ENCODE measurements at places on chromosomes 6 and 20.
A peak's percentile ranks its signal among the peaks of the same experiment; 100 is the strongest.

DNA sequence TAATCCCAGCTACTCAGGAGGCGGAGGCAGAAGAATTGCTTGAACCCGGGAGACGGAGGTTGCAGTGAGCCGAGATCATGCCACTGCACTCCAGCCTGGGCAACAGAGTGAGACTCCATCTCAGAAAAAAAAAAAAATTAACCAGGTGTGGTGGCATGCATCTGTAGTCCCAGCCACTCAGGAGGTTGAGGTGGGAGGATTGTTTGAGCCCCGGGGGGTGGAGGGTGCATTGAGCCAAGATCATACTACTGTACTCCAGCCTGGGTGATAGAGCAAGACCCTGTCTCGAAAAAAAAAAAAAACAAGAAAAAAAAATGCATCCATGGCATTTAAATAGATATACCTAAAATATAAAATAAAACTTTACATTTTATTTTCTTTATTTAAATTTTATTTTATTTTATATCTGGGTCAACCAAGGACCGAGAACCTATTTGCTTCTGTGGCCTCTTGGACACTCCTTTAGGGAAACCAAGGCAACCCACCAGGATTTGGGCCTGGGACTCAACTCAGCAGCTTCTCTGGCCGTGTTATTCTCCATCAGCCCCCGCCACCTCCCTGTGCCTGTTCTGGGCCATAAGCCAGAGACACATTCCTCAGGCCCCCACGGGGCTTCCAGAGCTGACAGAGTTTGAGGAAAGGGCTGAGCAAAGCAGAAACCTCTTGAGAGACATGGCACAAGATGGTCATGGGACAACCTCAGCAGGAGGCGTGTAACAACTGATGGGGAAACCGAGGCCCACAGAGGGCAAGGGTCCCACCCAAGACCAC lies 6.2 kb downstream of the SNTA1 start:
- DNase-seq = no peak

- DNase-seq = no peak
Observed at GRCh38 chr6:157593596-157593995, 212.6 kb downstream of the ZDHHC14 start.

DNA sequence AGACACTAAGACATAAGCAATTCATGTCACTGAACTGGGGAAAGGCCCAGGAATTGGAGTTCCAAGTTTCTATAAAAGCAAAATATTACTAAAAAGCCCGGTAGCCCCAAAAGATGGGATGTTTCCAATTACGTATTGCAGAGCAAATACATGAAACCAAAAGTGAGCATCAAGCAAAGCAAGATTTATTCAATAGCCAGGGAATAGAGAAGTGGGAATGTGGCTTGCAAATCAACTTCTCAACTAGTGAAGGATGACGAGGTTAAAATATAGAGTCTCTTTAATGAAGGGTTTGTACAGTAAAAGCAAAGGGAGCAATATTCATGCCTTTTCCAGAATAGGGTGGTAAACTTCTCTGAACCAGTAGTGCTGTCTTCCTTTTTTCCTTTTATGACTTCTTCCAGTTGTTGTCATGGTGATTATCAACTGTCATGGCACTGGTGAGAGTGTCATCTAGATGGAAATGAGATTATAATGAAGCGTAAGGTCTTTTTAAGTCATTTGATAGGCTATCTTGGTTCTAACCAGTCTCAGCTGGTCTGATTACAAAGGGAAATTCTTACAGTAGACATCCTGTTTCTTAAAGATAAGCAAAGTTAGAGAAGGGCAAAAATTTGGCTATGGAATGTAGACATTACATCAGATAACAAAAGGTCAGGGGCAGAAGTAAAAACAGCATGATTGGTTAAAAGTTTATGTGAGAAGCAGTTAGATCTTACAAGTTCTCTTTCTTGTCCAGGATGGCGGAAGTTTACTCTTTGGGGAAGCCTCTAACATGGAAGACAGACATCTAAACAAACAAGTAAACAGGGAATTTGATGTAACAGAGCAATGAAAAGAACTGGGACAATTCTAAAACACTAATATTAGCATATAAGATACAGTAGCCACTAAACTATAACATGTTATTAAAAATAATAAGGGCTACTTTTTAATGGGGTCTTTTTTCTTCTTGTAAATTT lies 96.9 kb downstream of the TBX18 start:
- DNase-seq = no peak

- no peak for DNase-seq
Observed at GRCh38 chr6:34176261-34177031, 30.6 kb upstream of the GRM4 start.

DNA sequence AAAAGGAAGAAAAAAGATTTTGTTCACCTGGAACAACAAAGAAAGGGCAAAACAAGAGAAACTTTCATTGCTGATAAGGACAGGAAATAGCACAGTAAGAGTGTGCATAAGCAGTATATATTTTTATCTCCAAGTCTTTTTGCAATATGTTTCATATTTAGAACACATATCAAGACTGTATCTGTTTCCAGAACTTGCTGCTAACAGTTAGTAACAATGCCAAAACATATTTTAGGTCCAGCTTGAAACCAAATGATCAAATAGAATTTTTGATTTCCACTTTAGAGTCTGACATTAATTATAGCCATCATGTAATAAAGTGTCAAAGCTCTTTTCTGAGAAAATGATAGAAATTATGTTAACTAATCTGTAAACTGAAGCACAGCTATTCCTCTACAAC lies 143.5 kb upstream of the SUPT3H start:
- no peak for DNase-seq

GRCh38 chr20:57481281-57481711 lies 43.6 kb downstream of the CTCFL start:
- no peak for DNase-seq

- no peak for DNase-seq
Observed at GRCh38 chr6:133814238-133814637, 74.7 kb upstream of the TCF21 start.

DNA sequence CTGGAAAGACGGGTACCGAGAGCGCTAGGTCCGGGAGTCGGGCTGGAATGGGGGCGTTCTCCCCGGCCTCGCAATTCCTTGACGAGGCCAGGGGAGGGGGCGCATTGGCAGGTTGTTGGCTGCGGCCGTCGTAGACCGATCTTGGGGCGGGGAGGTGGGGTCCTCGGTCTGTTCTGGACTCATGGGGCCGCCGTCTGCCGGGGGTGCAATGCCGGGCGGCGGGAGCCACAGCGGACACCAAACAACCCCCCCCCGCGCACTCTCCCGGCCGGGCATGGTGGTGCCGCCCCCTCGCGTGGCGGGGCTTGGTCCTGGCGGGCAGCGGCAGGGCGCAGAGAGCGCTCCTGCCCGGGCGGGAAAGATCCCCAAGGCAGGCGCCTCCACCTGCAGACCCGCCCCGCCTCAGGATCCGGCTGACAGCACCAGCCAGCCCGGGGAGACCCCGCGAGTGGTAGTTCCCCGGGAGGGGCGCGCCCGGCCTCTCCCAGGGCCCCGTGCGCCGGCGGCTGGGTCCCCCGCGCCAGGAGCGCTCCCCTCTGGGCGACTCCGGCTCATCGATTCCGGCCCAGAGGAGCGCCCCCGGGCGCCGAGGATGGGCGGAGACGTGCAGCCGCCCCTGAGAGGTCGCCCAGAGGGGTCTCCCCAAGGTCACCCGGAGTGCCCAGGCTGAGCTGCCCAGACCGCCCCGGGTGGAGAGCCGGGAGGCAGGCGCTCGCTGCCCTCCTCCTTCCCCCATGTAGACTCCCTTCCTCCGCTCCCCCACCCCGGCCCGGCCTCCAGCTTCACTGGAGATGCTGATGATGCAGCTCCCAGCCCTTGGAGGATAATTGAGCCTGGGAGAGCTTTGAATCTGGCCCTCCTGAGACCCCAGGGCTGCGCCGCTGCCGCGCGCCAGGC lies 709 bp downstream of the PPP1R16B start:
- no peak for DNase-seq

GRCh38 chr6:30781743-30782424 lies 37.5 kb upstream of the IER3 start:
- peak; percentile 47 for DNase-seq

DNA sequence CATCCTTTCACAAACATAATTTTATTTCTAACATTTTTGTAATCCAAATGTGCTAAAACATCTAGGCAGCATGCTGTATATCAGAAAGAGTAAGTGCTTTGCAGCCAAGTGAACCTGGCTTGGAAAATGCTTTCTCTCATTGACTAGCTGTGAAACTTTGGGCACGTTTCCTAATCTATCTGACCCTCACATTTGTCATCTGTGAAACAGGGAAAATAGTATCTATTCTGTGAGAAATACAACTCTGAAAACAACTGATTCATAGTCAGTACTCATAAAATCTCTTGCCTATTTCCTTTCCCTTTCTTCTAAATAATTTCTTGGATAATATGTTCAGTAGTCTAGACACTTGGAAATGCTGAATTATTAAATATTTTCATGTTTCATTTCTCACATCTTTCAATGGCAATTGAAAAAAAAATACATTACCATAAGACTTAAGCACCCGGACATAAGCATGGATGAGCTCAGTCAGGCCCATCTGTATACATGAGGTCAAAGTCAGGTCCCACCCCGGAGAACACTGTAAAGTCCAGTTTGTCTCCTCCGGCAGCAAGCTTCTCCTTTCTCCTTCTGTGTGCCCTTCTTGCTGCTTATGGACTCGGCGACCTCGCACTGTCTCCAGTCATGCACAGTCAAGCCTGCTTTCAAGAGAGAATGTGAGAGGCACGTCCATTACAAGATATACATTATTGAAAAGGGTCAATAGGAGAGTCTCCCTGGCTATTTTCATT lies 455.0 kb upstream of the SOX4 start:
- DNase-seq = no peak

- DNase-seq = no peak
Observed at GRCh38 chr6:169904051-169904922, 152.9 kb downstream of the ERMARD start.

- DNase-seq = no peak
Observed at GRCh38 chr20:47600967-47601547, 99.4 kb downstream of the NCOA3 start.

GRCh38 chr6:7053125-7053774 lies 54.5 kb upstream of the RREB1 start:
- DNase-seq = no peak

DNA sequence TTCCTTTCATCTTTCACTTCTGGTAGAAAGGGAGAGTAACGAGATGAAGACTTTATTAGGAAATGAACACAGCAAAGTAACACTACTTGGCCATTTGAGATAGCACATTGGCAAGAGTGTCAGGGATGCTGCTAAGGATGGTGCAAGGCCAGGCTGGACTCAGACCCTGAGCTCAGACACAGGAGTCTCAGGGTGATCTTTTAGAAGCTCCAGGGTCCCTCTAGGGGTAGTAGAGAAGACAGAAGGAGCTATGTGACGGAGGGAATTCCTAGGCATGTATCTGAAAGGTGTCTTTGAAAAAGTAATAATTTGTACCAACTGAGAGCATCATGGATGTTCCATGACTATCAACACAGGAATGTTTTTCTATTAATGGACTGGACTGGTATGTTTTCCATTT lies 436.5 kb downstream of the DHX35 start:
- no peak for DNase-seq

- DNase-seq = no peak
Observed at GRCh38 chr6:70651326-70651905, 16.3 kb upstream of the SMAP1 start.

- no peak for DNase-seq
Observed at GRCh38 chr20:53829724-53830521, 236.3 kb upstream of the ZNF217 start.

DNA sequence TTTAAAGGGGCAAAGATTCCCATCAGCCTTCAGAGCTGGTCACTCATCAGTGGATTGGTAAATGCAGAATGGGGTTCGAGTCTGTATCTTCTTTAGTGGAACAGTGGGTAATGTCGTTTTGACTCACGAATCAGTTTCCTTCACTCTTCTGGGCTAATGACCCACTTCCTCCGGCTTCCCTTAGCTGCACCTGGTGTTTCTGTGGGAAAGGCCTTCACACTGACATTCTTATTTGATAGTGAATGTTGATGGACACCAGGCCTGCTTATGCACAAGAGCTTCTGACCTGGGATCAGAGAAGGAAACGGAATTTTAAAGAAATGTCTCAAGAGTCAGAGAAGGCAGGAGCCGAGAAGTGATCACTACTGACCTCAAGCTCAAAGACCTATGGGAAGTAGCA lies 272.0 kb upstream of the SULF2 start:
- no peak for DNase-seq

DNA sequence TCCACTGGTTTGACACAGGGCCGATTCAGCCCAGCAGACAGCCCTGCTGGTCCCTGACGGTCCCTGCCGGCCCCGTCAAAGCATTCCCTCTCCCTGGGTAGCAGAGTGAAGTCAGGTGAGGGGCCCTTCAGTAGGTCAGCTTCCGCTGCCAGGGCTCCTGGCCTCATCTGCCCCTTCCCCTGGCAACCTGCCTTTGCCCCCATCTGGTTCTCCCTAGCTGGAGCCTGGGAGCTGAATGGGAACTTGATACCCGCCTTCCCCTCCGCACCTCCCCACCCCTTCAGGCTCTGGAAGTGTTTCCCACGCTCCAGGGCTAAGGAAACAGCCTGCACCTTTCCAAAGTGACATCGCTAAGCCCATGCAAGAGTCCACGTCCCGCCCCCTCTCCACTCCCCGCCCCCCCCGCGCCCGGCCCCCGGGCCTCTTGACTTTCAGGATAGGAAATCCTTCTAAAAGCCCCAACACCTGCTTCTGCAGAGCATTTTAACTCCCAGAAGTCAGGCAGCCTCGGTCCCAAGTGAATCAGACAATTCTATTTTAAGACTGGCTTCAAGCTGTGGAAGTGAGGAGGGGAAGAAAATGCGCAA lies 53.3 kb downstream of the ISM1 start:
- DNase-seq = peak; percentile 19

DNA sequence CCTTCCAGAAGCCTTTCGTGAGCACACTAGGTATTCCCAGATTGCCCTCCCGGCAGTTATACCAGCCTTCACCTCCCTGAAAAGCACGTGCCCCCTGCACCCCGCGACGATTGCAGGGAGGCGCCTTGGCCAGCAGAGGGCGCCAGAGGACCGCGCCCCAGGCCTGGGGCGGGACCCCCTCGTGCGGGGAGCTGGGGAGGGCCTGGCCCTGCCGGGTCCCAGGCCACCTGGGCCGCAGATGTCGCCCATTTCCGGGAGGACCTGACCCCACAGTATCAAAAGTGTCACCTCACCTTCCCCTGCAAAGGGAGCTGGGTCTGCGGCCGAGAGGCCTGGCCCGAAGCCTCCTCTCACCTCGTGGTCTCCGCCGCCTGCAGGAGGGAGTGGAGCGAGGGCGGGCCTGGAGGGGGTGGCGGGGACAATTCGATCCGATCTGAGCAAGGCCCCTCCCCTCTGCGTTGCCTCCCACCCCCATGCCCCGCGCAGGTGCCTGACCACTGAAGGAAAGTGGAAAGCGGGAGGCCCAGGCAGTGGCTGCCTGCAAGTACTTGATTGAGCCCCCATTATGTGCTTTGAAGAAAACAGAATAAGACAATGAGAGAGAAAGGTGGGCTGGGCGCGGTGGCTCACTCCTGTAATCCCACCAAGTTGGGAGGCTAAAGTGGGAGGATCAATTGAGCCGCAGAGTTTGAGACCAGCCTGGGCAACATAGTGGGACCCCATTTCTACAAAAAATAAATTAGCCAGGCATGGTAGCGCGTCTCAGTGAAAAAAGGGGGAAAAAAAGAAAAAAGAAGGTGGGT lies 3.5 kb upstream of the SNAI1 start:
- no peak for DNase-seq
